ENCODE measurements at places on chromosomes 1 and 21.

DNA sequence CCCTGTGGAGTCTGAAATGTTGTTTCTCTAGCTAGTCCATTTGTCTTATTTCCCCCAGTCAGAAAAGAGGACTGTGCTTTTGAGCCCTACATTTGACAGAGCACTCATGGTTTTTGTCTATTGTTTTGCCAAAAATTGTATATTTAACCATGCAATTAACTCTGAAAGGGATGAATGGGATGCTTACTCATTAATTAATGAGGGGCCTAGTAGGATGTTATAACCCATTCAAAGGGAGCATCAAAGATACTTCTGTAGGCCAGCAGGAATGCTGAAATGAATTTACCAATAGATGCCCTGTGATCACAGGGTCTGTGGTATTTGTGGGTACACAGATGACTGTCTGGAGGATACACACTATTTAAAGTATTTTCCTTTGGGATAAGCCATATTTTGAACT, 147.7 kb downstream of the FCRL5 start:
- DNase-seq: no peak

DNA sequence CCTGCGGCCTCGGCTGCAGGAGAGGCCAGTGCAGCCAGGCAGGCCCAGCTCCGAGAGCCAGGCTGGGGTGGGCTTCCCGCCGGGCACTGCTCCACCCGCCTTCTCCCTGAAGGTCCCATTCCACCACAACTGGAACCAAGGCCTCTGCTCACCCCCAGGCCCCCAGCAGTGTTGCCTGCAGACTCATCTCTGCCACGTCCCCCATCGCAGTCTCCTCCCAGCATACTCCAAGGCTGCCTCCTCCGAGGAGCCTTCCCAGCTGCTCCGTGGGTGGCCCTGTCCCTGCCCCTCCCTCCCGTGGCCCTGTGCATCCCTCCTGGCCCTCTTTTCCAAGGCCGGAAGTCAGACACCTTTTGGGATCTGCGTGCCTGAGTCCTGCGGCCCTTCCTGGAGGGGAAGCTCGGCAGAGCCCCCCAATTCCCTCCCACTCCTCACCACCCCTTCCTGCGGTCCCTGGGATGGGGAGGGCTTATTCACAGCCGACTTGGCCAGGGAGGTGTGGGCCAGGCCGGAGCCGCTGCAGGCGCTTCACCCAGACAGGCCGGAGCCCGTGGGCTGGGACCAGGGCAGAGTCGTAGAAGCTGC, 47.6 kb downstream of the SLX9 start:
- DNase-seq: no peak

GRCh38 chr1:151259351-151259750, 4.8 kb downstream of the PSMD4 start:
- DNase-seq: no peak

DNA sequence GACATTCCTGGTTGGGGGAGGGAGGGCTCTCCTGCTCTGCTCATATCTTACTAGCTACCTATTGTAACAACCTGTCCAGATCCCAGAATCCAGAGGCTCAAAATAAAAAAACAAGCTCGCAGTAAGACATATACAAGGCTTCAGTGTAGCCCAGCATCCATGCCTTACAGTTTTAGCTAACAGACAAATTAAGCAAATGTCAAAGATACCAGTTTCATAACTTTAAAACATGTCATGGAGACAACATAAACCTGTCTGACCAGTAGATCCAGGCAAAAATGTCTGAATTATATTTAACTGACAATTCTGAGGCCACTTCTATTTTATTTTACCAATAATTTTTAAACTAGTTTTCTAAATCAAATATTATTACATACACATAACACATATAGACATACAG, 167.7 kb upstream of the TNR start:
- no peak for DNase-seq

- DNase-seq: no peak
These were observed 251.3 kb downstream of the SDCCAG8 start for GRCh38 chr1:243507001-243507671.

DNA sequence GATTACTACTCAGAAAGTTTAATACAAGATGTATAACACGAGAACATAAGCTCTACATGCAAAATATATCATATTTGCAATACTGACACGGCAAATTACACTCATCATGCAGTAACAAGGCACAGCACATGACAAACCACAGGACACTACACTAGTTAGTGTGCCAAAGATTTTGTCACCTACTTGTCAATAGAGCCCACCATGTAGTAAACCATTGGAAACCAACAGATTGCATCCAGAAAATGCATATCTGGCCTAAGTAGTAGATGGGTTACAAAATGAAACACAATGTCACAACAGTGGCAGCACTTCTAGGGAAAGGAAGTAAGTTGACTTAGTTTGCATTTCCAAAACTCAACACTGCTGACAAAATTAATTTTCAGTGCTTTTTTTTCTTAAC, 288.9 kb downstream of the KCNT2 start:
- no peak for DNase-seq

- no peak for DNase-seq
These were observed 37.5 kb upstream of the QSOX1 start for GRCh38 chr1:180116964-180117763.

- DNase-seq: no peak
These were observed 47.7 kb downstream of the MAN1A2 start for GRCh38 chr1:117414943-117415342.

GRCh38 chr1:25484096-25484495, 53.4 kb downstream of the MACO1 start:
- DNase-seq: no peak

DNA sequence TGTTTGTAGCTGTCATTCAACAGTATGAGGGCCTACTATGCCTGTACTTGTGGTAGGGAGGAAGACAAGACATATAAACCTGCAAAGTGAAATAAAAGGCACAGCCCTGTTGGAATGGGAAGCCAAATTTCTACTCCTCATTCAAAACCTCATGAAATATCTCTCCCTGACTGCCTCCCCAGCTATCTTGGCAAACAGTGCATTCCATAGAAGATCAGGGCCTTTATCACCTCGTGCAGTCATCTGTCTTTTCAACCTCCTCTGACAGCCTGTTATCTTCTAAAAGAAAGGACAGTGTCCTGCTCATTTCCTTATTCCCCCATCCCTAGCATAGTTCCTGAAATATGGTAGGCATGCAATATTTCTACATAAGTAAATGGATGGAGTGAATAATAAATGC, 71.0 kb downstream of the SH3GLB1 start:
- no peak for DNase-seq

DNA sequence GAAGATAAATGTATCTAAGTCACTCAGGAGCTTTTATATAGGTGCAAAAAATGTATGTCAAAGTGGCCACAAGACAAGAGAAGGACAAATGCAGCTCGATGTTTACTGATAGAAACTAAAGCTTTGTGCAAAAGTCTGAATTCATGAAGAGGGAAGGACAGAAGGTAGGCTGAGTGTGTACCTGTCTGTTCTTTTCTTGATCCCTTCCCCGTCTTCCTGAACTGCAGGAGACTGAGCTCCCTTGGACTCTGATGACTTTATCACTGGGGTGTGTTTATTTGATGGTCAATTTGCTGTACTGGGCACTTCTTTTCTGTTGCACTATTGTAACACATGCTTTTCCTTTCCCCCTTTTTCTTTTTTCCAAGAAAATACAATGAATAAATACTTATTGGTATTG, 25.4 kb downstream of the ITGB3BP start:
- no peak for DNase-seq

GRCh38 chr1:2585318-2586092, 1.1 kb upstream of the PRXL2B start:
- DNase-seq: peak; percentile 47

DNA sequence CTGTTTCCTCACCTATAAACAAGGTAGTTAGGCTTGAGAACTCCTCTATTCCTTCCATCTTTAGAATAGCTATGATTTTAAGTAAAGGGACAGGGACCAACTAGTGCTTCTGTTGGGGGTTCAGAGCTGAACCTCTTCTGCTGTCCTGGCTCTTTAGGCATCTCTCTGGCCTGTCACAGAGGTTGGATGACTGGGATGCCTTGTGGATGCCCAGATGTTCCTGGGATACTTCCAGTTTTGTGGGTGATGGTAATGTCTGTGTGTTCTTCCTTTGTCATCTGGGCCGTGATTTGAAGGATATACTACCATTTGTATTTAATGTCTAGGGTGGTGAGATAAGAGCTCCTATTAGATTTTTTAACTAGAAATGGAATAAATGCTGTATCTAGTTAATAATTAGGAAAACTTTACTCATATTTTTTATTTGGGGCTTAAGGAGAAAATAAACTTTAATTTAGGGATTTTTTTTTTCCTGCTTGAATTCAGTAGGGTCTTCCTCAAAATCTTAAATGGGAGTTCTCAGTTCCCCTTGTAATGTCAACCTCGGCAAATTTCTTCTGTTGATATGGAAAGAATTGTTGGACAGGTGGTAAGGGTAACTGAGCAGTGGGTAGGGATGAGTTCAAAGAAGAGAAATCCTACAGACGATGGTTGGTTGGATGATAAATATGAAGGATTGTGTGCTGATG, 47.2 kb downstream of the LAMC1 start:
- DNase-seq: no peak

DNA sequence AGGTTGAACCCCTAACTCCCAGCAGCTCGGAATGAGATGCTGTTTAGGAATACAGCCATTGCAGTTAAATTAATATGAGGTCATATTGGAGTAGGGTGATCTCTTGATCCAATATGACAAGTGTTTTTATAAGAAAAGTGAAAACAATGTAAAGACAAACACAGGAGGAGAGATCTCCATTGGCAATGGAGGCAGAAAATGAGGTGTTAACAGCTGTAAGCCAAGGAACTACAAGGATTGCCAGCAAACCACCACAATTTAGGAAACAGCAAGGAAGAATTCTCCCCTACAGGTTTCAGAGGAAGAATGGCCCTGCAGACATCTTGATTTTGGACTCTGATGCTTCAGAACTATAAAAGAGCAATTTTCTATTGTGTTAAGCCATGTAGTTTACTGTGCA, 774.3 kb downstream of the MRPL39 start:
- DNase-seq: no peak

DNA sequence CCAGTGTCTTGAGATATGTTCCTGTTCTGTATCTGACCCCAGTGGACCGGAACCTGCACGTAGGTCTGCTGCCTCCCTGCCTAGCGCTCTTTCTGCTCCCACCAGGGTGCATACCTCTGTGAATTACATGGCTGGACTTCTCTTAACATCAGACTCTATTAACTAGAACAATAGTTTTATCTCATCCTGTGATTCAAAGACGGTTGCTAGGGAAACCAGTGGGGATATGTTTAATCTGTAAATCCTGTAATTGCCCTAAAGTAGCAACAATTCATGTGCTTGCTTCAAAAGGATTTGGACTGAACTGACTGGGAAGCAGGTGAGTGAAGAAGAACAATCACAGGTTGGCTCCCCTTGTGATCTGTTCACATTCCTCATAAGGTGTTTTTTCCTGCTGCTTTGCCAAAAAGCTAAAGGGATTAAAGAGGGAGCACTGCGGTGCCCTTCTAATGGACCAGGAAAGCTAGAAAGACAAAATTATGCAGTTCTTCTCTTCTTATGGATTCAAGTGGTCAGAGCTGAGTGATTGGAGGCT, 52.7 kb upstream of the DIRAS3 start:
- no peak for DNase-seq

GRCh38 chr1:207188901-207189300, 84.9 kb downstream of the C4BPA start:
- DNase-seq: no peak

DNA sequence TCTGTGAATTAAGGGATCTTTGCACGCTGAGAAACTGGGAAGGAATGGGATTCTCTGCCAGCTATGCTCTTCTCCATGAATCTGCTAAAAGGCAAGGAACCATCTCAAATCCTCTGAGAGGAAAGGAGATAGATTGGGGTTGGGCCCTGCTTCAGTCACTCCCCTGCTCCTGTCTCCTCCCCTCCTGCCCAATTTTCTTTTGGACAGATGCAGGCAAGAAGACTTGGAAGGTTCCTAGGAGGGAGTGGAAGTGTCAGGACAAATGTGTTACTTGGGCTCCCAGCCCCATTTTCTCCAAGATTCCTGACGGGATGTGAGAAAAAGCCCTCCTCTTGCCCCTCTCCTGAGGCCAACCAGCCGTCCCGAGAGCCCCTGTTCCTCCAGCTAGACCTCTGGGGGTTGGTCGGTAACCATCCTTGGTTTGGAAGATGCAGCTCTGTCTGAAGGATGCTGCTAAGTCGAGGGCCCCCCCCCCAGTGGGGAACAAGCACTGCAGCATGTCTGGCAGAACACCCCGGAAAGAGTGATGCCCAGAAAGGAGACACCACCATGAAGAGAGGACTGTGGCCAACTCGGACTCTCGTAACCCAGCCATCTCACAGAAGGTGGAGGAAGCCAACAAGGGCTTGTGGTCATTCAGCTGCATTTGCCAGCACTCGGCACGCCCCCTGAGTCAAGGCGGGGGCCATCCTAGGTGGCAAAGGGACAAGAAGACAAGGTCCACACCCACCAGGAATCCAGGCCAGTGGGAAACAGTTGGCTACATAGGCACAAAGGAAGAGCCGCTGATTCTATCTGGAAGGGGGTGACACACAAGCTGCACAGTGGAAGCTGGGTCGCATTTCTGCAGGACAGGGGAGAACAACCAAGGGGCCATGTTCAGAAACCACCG, 43.7 kb downstream of the CDK18 start:
- no peak for DNase-seq

- DNase-seq: no peak
These were observed 16.4 kb upstream of the LGR6 start for GRCh38 chr1:202176949-202177927.

- no peak for DNase-seq
These were observed 604.7 kb upstream of the PLXNA2 start for GRCh38 chr1:208848854-208849253.

DNA sequence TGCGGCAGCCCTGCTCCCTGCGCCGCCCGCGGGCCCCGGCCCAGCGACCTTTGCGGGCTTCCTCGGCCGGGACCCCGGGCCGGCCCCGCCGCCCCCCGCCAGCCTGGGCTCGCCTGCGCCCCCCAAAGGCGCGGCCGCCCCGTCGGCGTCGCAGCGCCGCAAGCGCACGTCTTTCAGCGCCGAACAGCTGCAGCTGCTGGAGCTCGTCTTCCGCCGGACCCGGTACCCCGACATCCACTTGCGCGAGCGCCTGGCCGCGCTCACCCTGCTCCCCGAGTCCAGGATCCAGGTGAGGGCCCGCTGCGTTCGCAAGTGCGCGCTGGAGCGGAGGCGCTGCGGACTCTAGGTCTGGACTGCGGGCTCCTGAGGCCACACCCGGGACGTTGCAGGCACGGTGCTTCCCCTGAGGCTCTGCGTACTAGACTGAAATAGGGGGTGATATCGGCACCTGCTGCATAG, 351 bp downstream of the MIXL1 start:
- DNase-seq: no peak

DNA sequence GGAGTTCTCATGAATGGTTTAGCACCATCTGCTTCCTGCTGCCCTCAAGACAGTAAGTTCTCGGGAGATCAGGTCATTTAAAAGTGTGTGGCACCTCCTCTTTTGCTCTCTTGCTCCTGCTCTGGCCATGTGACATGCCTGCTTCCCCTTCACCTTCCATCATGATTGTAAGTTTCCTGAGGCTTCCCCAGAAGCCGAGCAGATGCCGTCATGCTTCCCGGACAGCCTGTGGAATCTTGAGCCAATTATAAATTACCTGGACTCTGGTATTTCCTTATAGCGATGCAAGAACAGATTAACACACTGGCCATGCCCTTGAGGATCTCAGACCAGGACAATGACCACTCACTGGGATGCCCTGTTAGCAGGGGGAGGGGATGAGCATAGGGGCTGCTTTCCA, 212.3 kb downstream of the MATN1 start:
- no peak for DNase-seq
